Breast epithelium (tissue), 4 donors: ENCODE measurements at places on chromosomes 7 and 10.

DNA sequence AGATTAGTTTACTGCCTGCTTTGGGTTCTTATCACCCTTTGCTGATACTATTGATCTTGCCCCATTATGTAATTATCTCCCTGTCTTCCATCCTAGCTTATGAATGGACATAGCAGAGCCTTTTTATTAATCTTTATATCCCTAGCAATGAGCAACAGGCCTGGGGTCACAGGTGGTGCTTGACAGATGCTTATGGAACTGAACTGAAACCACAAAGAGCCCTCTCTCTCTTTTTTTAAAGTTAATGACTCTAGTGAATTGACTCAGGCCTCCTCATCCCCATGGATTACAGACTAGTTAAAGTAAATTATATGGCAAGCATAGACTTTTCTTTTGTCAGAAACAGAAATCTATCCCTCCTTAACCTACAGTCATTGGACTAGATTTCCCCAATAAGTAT, 265.2 kb downstream of the PHTF2 start:
- no peaks in the 10 kb centered on the region for H3K36me3 ChIP-seq
- H3K4me3 ChIP-seq, result no peak overlapping the region
- no peak for DNase-seq

DNA sequence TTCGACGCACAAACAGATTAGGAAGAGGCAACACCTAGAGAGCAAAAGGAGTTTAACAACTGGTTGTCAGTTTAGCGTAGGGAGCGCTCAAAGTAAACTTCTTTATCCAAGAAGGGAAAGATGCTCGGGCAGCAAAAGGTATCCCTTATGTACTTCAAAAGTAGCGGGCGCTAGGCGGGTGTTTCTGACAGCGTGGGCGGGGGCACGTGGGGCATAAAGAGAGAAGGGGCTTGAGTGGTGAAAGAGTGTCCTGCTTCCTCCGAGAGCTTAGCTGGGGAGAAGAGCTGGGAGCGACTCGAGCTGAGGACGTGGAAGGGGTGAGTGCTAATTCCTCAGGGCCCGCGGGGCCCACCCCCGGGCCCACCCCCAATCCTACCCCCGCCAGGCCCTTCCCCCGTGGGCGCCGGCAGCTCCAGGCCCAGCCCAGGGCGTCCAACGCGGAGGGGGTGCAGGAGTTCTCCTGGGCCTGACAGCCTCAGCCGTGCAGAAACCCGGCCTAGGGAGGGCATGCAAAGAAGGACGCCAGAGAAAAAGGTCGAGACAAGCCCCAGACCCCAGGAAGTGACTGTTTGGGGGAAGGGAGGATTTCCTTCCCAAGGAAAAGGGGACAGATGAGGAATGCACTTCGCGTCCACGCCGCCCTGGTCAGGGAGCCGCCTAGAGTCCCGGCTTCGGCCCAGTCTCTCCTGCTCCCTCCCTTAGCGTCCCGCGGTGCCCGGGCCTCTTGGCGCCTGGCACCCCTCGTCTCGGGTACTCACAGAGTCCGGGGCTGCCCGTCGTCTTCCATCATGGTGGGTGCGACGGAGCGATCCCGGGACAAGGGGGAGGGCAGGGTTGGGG, 868 bp downstream of the TIAL1 start:
- peaks cover 22% of the 10 kb centered on the region for H3K4me1 ChIP-seq
- no peaks in the 10 kb centered on the region for H3K27me3 ChIP-seq
- peak overlapping the region; percentile 82 for H3K4me3 ChIP-seq
- no peaks in the 10 kb centered on the region for H3K36me3 ChIP-seq

- H3K4me3 ChIP-seq, result no peak overlapping the region
- no peaks in the 10 kb centered on the region for H3K4me1 ChIP-seq
- H3K36me3 ChIP-seq, result no peaks in the 10 kb centered on the region
- no peak for DNase-seq
- H3K27me3 ChIP-seq, result peaks cover 3% of the 10 kb centered on the region
These were observed 315.3 kb downstream of the LHFPL3 start for GRCh38 chr7:104643587-104644217.

- no peaks in the 10 kb centered on the region for H3K4me1 ChIP-seq
- no peaks in the 10 kb centered on the region for H3K27me3 ChIP-seq
- no peaks in the 10 kb centered on the region for H3K36me3 ChIP-seq
- H3K4me3 ChIP-seq, result no peak overlapping the region
These were observed 144.1 kb downstream of the NRP1 start for GRCh38 chr10:33190406-33190805.

- no peak overlapping the region for H3K27ac ChIP-seq
- no peak overlapping the region for H3K4me3 ChIP-seq
- H3K27me3 ChIP-seq, result no peaks in the 10 kb centered on the region
- no peaks in the 10 kb centered on the region for H3K36me3 ChIP-seq
- no peaks in the 10 kb centered on the region for H3K4me1 ChIP-seq
These were observed 58.0 kb upstream of the IL6 start for GRCh38 chr7:22668971-22669401.

GRCh38 chr10:96565774-96566173, 21.0 kb downstream of the TM9SF3 start:
- no peaks in the 10 kb centered on the region for H3K27me3 ChIP-seq
- no peaks in the 10 kb centered on the region for H3K4me1 ChIP-seq
- no peak for DNase-seq
- no peaks in the 10 kb centered on the region for H3K36me3 ChIP-seq

DNA sequence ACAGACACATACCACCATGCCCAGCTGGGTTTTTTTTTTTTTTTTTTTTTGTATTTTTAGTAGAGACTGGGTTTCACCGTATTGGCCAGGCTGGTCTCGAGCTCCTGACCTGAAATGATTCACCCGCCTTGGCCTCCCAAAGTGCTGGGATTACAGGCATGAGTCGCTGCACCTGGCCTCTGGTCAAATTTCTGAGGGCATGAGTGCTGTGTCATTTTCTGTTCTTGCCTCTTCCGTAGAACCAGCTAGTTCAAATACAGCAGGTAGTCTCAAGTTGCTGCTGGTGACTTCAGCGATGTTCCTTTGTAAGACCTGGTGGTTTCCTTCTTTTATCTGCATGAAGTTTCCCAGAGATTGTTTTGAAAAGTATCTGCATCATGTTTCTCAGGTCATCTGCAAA, 134.8 kb upstream of the SHH start:
- H3K27ac ChIP-seq, result no peak overlapping the region
- no peaks in the 10 kb centered on the region for H3K4me1 ChIP-seq
- DNase-seq, result no peak
- no peak overlapping the region for H3K4me3 ChIP-seq
- H3K36me3 ChIP-seq, result no peaks in the 10 kb centered on the region

- H3K4me3 ChIP-seq, result no peak overlapping the region
- no peaks in the 10 kb centered on the region for H3K27me3 ChIP-seq
- no peak for DNase-seq
- H3K36me3 ChIP-seq, result no peaks in the 10 kb centered on the region
These were observed 250.0 kb downstream of the CDC14C start for GRCh38 chr7:49174396-49174795.

DNA sequence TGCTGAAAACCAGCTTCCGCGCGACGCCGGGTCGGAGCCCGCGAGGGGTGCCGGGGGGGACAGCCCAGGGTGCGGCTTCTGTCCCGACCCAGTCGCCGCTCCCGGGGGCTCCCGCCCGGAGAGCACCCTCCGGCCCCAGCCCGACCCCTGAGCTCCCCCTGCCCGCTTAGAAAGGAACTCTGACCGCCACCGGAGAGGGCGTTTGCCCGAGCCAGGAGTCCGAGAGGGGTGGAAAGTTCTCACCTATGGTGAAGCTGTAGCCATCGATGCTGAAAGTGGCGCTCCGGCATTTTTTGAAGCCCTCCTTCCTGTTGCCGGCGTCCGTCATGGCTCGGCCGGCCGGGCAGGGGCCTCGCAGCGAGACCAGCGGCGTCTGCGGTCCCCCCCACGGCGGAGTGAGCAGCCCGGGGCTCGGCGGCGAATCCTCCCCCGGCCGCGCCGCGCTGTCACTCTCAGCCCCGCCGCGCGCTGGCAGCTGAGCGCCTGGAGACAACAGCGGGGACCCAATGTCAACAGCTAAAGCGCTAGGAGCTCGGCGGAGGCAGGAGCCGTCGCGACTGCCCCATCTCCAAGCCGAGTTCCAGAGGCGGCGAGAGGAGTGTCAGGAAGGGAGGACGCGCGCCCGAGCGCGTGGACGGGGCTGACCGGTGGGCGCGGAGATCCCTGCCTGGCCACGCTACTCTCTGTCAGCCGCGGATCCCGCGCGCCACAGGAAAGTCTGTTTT, 191.6 kb downstream of the LSM5 start:
- H3K36me3 ChIP-seq, result no peaks in the 10 kb centered on the region
- H3K27ac ChIP-seq, result peak overlapping the region; percentile 73
- H3K4me1 ChIP-seq, result no peaks in the 10 kb centered on the region
- no peak for DNase-seq
- peaks cover 17% of the 10 kb centered on the region for H3K27me3 ChIP-seq

DNA sequence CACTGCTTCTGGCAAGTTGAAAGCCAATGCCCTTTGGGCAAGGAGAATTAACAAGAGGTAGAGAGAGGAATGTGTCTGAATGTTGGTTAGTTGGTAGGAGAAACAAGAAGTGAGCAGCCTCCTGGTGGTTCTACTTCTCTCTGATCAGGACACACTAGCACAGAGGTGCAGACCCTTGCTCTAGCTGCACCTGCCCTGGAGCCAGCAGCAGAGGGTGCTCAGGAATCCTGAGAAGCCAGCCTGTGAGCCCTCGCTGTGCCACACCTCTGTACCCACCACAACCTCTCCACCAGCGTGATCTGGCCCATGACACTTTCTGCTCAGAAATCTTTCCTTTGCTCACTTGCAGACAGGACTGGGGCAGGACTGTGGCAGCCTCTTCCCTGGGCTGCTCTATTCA, 364.7 kb downstream of the RPS24 start:
- no peaks in the 10 kb centered on the region for H3K27me3 ChIP-seq
- no peak overlapping the region for H3K4me3 ChIP-seq
- H3K36me3 ChIP-seq, result no peaks in the 10 kb centered on the region

- peak overlapping the region; percentile 93 for H3K27ac ChIP-seq
- no peaks in the 10 kb centered on the region for H3K27me3 ChIP-seq
- DNase-seq, result peak; percentile 66
- no peaks in the 10 kb centered on the region for H3K36me3 ChIP-seq
- peaks cover 27% of the 10 kb centered on the region for H3K4me1 ChIP-seq
These were observed 2.3 kb downstream of the LOXL4 start for GRCh38 chr10:98265403-98266378.

DNA sequence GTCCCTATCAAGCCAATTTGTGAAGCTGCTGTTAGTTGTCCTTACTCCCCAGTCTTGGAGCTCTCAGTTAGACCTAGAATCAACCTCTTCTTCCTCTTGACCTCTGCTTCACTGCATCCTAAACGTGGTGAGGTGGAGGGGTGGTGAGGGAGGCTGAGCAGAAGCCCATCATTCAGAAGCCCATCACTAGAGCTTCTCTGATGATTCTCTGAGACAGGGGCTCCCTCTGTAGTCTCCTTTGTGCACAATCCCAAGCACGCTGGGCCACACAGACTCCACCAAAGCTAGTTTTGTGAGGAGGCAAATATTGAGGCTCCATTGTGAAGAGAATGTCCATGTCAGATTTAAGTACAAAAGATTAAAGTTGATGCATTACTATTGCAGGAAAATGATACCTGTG, 163.8 kb upstream of the PRSS1 start:
- no peak overlapping the region for H3K27ac ChIP-seq
- no peak overlapping the region for H3K4me3 ChIP-seq
- no peak for DNase-seq
- H3K36me3 ChIP-seq, result no peaks in the 10 kb centered on the region

- H3K27ac ChIP-seq, result no peak overlapping the region
- no peak for DNase-seq
- no peaks in the 10 kb centered on the region for H3K4me1 ChIP-seq
- H3K4me3 ChIP-seq, result no peak overlapping the region
- H3K36me3 ChIP-seq, result no peaks in the 10 kb centered on the region
- no peaks in the 10 kb centered on the region for H3K27me3 ChIP-seq
These were observed 108.0 kb upstream of the PPP2R2D start for GRCh38 chr10:131792809-131793208.

DNA sequence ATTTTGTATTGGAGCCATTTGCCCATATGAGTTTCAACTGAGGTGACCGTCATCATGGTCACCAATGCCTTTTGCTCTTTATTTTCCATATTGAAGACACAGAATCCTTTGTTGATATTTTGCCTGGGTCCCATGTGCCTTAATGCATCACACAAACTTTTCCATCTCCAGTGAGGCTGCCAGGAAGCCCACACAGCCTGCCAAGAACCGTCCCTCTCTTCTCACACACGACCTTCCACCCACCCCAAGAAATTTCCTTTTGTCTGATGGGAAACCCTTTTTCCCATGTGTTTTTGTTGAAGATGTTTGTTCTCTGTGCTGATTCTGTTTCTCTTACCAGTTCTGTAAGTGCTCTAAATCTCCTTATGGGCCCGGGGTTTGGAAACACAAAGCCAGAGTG, 168.9 kb downstream of the CSTF2T start:
- H3K27ac ChIP-seq, result no peak overlapping the region
- no peaks in the 10 kb centered on the region for H3K27me3 ChIP-seq
- no peak for DNase-seq
- no peaks in the 10 kb centered on the region for H3K36me3 ChIP-seq
- no peak overlapping the region for H3K4me3 ChIP-seq
- no peaks in the 10 kb centered on the region for H3K4me1 ChIP-seq

GRCh38 chr10:30155401-30155800, 96.0 kb upstream of the JCAD start:
- H3K36me3 ChIP-seq, result no peaks in the 10 kb centered on the region
- no peak overlapping the region for H3K4me3 ChIP-seq
- peak overlapping the region; percentile 55 for H3K27ac ChIP-seq
- no peaks in the 10 kb centered on the region for H3K27me3 ChIP-seq

- H3K4me1 ChIP-seq, result no peaks in the 10 kb centered on the region
- no peak overlapping the region for H3K27ac ChIP-seq
- H3K27me3 ChIP-seq, result no peaks in the 10 kb centered on the region
- H3K36me3 ChIP-seq, result no peaks in the 10 kb centered on the region
- no peak overlapping the region for H3K4me3 ChIP-seq
These were observed 31.8 kb downstream of the ARHGAP22 start for GRCh38 chr10:48573045-48573444.

DNA sequence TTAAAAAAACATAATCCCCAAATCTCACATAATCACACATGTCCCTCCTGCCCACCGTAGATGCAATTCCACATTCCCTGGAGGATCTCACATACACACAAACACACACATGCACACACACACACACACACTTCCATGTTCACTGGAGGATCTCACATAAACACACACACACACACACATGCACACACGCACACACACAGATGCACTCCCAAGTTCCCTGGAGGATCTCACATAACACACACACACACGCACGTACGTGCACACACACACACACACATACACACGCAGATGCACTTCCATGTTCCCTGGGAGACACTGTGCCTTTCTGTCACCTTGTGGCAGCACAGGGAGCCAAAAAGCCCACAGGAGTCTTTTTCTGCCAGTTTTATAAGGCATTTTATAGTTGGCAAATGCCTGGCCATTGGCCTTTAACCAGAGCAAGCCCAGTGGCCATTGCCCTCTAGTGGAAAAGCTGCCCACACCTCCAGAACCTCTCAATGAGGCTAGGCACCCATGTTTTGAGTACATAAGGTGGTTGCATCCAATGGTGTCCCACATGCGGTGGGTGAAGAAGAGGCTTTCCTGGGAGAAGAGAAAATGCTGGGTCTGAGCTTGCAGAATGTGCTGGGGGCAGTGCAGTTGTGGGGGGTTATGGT, 115.4 kb upstream of the ACBD5 start:
- no peaks in the 10 kb centered on the region for H3K27me3 ChIP-seq
- H3K36me3 ChIP-seq, result no peaks in the 10 kb centered on the region
- no peaks in the 10 kb centered on the region for H3K4me1 ChIP-seq
- no peak overlapping the region for H3K4me3 ChIP-seq

- DNase-seq, result peak; percentile 27
- H3K27me3 ChIP-seq, result peaks cover 10% of the 10 kb centered on the region
- no peaks in the 10 kb centered on the region for H3K36me3 ChIP-seq
- no peak overlapping the region for H3K27ac ChIP-seq
These were observed 688 bp upstream of the FOXL3 start for GRCh38 chr7:289209-289755.

GRCh38 chr7:1974290-1975101, 258.2 kb downstream of the MAD1L1 start:
- DNase-seq, result no peak
- no peak overlapping the region for H3K27ac ChIP-seq
- no peak overlapping the region for H3K4me3 ChIP-seq
- H3K36me3 ChIP-seq, result no peaks in the 10 kb centered on the region
